ENCODE measurements at places on chromosomes 4 and X.

GRCh38 chrX:115491766-115492165 is 69.2 kb upstream of the PLS3 start:
- no peak for DNase-seq

DNA sequence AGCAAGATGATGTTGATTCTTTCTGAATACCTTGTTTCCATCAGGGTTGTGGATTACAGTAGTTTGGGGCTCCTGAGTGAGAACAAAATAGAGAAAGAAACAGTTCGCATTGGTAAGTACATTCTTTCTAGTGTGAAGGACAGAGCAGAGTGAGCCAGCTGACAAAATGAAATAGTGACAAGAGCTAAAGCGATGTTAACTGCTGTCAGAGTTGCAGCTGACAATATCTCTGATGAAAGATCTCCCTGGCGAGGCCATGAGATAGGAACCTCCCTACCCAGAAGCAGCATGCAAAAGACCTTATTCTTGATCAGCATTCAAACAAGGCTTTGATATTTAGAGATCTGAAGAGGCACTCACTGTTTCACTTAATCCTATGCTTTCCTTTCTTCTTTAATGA is 258.6 kb downstream of the CAMK2D start:
- DNase-seq, result no peak

GRCh38 chrX:118207831-118208453 is 91.3 kb upstream of the KLHL13 start:
- DNase-seq, result peak; percentile 2

GRCh38 chr4:28913466-28913865 is 1806.7 kb upstream of the PCDH7 start:
- DNase-seq, result no peak

DNA sequence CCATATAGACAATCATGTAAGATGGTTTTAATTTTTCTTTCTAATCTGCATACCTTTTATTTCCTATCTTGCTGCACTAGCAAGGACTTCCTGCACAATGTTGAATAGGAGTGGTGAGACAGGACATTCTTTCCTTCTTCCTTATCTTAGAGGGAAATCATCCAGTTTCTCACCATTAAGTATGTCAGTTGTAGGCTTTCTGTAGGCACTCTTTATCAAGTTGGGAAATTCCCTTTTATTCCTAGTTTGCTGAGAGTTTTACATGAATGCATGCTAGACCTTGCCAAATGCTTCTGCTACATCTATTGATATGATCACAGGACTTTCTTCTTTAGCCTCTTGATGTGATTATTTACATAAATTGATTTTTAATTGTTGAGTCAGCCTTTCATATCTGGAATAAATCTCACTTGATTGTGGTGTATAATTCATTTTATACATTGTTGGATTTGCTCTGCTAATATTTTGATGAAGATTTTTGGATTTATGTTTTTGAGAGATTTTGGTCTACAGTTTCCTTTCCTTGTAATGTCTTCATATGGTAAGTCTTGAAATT is 23.8 kb downstream of the RNF175 start:
- no peak for DNase-seq

DNA sequence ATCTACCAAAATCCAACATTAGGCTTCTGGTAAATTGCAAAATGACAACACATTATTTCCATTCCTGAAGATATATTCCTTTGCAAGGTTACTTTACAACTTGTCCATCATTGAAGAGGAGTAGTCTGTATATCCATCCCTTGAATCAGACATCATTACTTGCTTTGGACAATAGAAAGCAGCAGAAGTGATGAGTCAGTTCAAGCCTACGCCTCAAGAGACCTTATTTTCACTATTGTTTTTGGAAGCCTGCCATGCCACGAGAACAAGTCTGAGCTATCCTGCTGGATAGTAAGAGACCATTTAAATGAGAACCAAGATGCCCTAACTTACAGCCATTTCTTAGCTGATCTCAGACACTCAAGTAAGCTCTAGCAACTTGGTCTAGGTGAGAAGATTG is 246.0 kb upstream of the HHIP start:
- peak; percentile 6 for DNase-seq

GRCh38 chr4:99651811-99652485 is 5.7 kb downstream of the C4orf54 start:
- no peak for DNase-seq

DNA sequence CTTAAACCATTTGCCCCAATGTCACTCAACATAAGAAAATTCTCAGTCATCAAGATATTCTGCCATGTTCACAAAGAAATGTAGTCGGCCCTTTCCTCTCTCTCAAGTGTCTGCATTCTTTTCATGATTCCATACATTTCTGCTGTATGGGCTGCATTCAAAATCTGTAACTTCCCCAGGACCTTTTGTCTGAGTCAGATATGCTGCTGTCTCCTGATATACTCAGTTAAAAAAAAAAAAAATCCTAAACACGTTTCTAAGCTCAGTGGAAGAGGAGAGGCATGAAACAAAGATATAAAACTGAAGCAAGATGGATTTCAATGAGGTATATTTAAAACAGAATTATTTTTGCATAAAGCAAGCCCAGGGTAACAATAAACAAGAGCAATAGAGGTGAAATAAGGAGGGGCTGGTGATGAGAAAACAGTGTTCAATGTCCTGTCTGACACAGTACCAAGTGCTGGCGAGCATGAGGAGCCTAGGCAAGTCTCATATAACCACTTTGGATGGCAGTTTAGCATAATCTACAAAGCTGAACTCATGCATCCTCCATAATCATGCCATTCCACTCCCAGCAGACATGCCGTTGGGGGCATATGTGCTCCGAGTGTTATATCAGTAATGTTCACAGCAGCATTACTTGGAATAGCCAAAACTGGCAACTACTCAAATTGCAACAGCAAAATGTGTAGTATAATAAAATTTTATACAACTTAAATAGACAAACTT is 76.7 kb downstream of the MANBA start:
- DNase-seq, result no peak

- DNase-seq, result peak; percentile 54
Observed at GRCh38 chrX:150506486-150506885, 61.9 kb upstream of the MTM1 start.

GRCh38 chrX:4572691-4573090 is 859.2 kb upstream of the PRKX start:
- DNase-seq, result no peak

DNA sequence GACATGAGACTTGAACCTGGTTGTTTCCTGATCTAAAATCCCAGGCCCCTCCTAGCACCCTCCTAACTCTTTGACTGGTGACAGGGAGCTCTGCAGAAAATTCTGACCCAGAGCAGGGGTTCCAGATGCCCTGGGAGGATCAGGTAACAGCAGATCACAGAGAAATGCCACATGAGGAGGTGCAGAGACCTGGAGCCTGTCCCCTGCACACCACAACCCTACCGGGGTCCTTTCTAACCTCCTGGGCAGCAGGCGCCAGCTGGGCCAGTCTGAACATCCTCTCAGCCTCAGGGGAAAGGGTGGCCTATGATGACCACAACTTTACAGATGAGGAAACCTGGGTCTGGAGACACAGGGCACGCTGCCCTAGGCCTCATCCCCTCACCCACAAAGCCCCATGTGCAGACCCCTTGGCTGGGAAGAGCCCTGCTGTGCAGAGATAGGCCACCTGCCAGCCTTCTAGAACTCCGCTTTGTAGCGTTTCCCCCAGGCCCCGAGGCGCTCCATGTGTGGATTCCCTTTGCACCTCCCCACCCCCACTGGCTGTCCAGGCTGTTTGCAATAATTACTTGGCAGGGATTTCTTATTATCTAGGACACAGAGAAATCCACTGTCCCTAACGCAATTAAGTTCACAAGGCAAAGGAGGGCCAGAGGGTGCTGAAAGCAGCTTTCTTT is 36.5 kb downstream of the WDR1 start:
- peak; percentile 68 for DNase-seq

DNA sequence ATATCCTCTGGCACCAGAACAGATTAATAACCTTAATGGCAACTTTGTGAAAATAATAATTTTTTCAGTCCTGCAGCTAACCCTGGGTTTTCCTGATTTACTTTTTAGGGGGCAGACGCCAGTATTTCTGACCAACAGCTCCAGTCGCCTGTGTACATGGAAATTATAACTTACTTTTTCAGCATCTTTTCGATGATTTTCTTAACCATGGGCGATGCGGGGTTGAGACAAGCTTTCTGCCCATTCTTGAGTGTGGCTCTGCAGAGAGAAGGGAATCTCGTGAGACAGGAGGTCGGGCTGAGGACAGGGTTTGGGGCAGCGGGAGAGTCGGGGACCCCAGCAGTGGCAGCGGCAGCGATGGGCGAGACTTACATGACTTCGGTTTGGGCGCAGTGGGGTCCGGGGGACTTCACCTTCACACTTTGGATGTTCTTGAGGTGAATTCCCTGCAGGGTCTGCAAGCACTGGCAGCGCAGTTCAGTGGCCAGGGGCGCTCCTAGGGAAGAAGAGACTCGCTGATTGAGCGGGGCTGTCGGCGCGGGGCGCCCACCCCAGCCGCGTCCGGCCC is 484 bp downstream of the CXCL2 start:
- no peak for DNase-seq

GRCh38 chrX:110374559-110374958 is 15.9 kb downstream of the RTL9 start:
- no peak for DNase-seq

GRCh38 chrX:8657883-8658282 is 74.1 kb downstream of the ANOS1 start:
- no peak for DNase-seq

DNA sequence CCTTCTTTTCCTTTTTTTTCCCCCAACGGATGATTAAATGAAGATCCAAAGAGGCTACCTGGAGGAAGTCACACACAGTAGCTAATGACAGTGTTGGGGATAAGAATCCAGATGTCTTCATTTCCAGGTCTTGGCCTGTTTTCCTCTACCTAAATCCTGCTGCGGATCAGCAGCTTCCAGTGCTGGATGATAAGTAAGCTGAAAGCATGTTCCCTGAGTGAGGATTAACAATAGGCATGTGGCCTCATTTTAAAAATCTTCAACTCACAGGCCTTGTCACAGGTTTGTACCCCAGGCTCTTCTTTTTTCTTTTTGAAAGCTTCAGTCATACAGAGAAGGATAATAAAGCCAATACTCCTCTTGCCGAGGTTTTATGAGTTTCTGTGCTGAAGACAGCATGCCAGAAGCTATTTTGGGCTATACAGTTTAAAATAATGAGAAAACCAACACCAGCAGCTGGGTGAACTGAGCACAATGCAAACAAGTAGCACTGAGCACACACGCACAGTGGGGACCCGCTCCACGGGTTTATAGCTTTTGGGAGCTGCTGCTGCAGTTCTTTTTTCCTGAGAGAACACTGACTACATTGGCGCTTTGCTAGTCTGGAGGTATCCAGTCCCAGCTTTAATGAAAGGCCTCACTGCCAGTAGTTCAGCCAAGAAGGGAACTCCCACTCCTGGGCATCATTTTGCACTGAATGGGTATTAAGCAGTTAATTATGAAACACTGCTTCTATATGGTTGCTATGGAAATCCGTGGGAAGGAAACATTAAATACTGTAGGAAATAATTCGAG is 184.2 kb upstream of the CTSO start:
- no peak for DNase-seq

DNA sequence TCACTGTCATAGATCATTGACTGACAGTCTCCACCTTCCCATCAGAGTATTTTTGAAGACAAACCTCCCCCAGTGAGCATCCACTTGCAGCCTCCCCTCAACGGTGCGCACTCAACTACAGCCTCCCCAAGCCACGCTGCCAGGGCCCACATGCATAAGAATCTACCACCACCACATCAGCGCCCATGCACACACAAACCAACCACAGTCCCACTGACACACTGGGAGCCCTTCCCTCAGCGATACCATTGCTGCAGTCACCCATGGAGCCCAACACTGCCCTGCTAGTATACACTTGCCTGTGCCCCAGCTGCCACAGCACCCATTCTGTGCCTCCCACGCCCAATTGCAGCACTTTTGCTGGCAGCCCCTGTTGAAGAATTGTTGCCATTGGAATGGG is 132.9 kb downstream of the CHM start:
- no peak for DNase-seq

DNA sequence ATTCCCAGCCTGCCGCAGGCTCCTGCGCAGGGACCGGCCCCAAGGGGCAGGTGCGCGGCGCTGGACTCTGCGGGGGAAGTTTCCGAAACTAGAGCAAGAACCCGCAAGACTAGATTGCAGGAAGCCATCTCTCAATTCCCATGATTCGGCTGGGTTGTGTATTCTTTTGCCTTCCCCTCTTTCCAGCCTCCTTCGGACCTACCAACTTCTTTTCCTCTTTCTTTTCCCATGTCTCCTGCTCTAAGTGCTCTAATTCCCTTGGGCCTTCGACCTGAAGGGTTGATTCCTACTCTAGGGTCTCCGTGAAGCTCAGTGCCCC is 645 bp upstream of the OPHN1 start:
- DNase-seq, result no peak

Measured in NCI-H1105 treated with DMSO at 0.1 percent for 48 hours (cell line).